Epithelial cell of esophagus (primary cell): ENCODE measurements at places on chromosomes 6 and 20.

GRCh38 chr6:21616005-21616404 is 22.5 kb downstream of the SOX4 start:
- DNase-seq = no peak

- DNase-seq = no peak
Observed at GRCh38 chr20:43923322-43923721, 8.7 kb downstream of the TOX2 start.

DNA sequence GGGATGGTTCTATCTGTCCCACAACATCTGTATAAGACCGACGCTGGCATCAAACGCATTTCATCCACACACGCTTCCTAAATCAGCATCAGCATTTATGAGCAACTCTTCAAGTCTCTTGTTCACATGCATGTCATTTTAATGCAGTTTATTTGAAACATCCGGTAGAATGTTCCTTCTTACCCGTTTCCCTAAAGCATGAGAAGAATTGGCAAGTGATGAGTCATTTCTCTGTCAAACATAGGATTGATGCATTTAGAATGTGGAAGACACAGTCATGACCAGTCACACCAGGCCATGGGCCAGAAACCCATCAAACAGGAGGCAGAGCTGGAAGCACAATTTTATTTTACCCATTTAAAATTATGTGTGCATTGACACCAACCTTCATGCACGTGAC is 122.8 kb downstream of the UST start:
- peak; percentile 93 for DNase-seq

GRCh38 chr20:52313341-52313963 is 121.9 kb upstream of the ZFP64 start:
- DNase-seq = peak; percentile 49

DNA sequence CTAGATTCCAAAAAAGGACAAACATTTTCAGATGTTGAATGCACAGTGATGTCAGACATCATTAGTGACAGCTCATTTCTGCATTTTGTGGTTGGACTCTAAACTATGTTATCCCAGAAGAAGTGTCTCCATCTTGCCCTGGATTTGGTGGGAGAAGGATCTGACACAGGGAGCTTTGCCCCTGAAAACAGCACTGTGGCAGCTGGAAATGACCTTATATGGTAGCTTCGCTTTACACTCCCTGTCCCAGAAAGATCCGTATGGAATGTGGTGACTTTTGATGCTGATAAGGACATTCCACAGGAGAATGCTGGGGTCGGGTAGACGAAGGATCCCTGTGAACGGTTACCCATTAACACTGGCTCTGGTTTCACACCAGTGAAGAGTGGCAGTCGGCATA is 87.2 kb upstream of the EDN1 start:
- DNase-seq = no peak

DNA sequence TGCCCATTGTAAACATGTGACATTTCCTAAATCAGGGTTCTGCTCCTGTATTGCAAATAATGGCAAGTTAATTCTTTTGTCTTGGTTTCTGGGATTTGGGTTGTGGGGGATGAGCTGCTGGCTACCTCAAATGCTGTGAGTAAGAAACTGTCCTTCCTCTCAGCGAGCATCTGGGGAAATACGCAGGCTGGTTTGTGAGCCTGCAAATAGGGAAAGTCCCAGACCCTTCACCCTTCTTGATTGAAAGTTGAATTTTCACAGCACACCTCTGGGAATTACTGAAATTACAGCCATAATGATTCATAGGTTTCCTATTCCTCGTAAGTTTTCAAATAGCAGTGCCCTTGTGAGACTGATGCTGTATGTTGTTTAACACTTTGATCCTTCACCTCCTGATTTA is 138.1 kb downstream of the TBXT start:
- no peak for DNase-seq

DNA sequence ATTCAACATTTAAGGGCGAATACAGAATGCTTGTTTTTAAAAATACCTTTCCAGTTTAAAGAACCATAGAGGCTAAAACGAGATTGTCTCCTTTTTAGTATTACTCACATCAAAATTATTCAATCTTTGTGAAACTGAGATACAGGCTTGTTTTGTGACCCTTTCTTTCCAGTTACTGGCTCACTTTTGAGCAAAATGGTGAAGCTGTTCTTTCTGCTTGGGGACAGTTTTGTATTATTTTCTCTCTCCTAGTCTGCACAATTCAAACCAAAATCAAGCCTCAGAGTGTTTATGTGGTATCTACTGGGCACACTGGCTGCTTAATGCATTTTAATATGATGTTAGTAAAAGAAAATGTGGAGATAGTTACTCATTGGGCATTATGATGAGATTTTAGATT is 36.5 kb downstream of the HIVEP1 start:
- no peak for DNase-seq

DNA sequence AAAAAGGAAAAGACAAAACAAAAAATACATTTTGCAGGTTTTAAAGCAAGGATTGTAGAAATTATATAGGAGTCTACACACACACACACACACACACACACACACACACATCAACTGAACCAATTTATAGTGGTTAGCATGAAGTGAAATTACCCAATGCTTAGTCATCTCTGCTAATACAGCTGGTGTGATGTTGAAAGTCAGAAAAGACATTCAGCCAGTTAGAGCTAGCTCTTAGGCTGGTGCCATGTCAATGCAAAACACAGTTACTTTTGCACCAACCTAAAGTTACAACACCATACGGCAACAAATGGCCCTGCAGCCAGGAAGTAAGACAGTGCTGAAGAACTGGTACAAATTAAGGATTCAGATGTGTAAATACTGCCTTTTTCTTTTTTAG is 15.2 kb downstream of the FAM210B start:
- DNase-seq = peak; percentile 95

DNA sequence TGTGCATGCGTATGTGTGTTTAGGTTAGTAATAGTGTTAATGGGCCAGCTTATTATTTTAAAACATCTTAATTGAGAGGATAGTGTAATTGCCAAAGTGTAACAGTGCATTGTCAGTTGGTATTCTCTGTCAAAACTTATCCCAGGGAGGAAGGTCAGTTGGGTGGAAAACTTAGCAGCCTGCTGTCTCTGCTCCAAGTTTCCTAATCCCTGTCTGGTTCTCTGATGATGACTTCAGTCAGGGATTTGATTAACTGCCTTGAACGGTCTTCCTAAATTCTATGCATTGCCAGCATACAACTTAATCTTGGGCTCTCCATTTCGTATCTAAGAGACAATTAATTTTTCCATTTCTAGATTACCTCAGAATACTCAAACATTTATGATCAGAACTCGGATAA is 51.1 kb downstream of the L3MBTL3 start:
- DNase-seq = no peak

GRCh38 chr6:2632976-2633584 is 117.6 kb downstream of the MYLK4 start:
- no peak for DNase-seq

DNA sequence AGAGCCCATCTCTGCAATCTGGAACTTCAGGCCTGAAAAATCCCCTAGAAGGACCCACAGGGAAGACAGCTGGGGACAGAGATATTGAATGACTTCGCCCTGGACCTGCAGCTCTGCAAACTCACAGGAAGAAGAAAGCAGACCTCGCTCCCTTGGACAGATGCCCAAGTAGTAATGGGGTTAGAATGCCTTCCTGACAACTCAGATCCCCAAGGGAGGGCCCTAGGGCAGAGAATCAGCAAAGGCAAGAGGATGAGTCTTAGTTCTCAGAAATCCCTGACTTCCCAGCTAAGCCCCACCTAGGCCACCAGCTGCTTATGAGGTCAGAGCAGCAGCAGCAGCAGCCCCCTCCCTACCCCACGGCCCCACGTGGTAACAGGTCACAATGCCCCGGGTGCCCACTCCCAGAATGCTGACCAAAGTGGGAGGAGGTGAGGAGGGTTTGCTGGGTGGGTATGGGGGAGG is at the start of gene C20orf141:
C20orf141 (plus strand) TSS at position 401 of the 465 bp plus-strand sequence. CDS start 198 bp downstream, outside the sequence.
- peak; percentile 94 for DNase-seq

- DNase-seq = peak; percentile 62
Observed at GRCh38 chr6:159720708-159721107, 6.6 kb upstream of the WTAP start.

GRCh38 chr6:161359618-161359945 is 85.7 kb upstream of the AGPAT4 start:
- DNase-seq = no peak

- no peak for DNase-seq
Observed at GRCh38 chr20:37922016-37922415, 19.1 kb downstream of the VSTM2L start.

GRCh38 chr6:13680448-13680968 is 31.1 kb downstream of the RANBP9 start:
- DNase-seq = no peak

DNA sequence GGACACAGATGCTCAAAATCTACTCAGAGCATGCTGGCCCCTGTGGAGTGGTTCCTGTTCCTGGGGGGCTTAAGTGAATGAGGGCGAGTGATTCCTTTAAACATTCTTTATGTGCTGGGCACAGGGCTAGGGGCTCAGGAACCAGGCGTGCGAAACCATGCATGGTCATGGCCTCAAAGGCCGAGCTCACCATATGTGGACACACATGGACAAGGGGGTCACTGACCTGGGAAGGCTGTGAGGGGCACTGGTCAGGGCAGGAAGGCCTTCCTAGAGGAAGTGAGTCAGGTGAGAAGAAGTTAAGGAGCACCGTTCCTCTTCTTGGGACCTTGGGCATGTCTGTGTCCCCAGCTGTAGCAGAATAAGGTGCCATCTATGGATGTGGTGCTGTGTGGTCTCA is 74.6 kb upstream of the BHLHE23 start:
- no peak for DNase-seq

DNA sequence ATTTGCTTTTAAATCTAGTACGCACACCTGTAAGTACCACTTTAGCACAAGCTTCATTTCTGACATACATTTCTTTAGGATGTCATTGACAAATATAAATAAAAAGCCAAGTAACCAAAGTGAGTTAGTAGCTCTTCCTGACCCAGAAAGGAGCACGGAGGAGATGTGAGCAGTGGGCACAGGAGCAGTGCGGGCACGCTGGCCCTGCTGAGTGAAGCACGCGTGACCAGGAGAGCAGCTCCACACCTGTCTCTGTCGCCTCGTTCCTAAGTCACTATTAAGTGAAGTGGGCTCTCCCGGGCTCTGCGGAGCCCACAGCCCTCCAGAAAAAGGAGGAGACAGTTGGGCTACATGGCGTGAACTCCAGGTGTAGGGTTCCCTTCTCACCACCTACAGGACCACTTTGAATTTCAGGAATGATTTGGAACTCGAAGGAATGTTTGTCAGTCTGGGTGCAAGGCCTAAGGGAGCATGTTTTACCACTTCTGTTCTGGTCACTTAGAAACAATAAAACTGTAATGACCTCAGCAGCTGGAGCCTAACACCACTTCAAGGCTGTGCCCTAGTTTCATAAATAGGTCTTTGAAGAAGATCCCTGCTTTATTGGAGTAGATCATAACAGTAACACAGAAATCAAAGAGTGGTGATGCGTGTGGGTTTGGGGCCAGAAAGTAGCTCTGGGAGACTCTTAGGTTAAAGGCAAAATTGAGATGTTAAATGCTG is 95.9 kb downstream of the FAM120B start:
- DNase-seq = no peak

DNA sequence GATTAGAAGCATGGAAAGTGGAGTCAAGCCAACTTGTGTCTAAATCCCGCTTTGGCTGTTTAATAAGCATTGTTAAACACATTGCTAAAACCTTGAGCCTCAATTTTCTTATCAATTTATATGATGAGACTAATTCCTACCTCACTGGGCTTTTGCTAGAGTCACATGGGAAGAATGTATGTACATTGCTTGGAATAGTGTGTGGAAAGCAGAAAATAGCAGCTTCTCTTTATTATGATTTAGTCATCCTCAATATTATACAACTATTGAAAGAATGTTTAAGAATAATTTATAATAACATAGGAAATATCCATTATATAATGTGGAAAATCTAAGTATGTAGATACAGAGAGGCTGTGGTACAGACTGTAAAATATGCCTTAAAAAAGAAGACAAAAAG is 313.0 kb upstream of the CDYL start:
- DNase-seq = no peak

- DNase-seq = no peak
Observed at GRCh38 chr6:128071212-128071611, 170.4 kb upstream of the THEMIS start.

DNA sequence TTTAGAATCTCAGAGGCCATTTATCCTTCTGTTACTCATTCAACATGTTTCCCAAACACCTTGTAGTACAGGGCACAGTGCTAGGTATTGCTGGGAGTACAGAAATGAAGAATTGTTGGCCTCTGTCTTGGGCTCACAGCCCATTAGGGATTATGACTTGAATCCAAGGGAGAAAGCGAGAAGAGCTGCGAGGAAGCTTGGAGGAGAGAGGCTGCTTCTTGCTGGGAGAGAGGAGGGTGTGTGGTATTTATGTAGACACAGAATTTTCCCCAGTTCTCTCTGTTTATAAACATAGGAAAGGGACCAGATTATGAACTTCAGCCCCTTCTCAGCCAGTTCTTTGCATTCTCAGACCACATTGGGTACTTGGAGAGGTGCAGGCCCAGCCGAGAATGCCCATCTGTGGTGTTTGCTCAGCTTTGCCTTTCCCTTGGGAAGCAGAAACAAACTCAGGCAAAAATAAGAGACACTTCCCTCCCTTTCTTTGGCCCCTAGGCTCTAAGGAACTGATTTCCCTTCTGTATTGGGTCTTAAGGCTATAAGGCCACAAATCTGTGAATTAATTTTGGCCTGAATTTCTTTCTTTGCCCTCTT is 17.9 kb downstream of the CHMP4B start:
- no peak for DNase-seq

DNA sequence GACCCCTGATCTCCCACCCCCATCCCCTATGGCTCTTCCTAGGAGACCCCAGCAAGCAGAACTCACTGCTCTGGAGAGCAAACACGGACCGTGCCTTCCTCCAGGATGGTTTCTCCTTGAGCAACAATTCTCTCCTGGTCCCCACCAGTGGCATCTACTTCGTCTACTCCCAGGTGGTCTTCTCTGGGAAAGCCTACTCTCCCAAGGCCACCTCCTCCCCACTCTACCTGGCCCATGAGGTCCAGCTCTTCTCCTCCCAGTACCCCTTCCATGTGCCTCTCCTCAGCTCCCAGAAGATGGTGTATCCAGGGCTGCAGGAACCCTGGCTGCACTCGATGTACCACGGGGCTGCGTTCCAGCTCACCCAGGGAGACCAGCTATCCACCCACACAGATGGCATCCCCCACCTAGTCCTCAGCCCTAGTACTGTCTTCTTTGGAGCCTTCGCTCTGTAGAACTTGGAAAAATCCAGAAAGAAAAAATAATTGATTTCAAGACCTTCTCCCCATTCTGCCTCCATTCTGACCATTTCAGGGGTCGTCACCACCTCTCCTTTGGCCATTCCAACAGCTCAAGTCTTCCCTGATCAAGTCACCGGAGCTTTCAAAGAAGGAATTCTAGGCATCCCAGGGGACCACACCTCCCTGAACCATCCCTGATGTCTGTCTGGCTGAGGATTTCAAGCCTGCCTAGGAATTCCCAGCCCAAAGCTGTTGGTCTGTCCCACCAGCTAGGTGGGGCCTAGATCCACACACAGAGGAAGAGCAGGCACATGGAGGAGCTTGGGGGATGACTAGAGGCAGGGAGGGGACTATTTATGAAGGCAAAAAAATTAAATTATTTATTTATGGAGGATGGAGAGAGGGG is 1.4 kb downstream of the LTA start:
- no peak for DNase-seq
